Panc1 (cell line): ENCODE measurements at places on chromosomes 5 and 9.

GRCh38 chr9:18976221-18976708, 56.7 kb downstream of the SAXO1 start:
- DNase-seq, result no peak

GRCh38 chr5:122772446-122772845, 2.4 kb upstream of the SNX2 start:
- DNase-seq, result no peak

DNA sequence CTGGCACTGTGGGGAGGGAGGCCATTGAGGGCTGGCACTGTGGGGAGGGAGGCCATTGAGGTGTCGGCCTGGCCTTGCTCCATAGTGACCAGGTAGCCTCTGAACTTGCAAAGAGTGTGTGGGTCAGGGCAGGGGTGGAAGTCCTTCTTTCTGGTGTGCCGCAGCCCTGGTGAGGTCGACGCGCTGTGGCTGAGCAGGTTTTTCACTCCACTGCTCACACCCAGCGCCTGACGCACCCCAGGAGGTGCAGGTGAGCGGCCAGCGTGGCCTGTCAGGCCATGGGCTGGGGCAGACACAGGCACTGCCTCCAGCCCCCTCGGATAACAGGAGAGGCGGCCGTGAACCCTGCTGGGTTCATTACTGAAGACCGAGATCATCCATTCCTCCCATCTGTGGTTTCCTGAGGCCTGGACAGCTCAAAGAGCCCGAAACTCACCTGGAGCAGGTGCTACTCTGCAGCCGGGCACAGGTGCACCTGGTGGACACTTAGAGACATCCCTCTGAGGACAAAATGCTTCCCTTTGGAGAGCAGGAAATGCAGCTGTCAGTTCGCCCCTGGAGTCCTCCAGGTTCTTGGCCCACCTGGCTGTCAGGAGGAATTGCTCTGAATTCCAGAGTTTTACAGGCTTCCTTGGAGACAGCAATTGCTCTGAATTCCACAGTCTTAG, 32.4 kb downstream of the LHX3 start:
- no peak for DNase-seq

DNA sequence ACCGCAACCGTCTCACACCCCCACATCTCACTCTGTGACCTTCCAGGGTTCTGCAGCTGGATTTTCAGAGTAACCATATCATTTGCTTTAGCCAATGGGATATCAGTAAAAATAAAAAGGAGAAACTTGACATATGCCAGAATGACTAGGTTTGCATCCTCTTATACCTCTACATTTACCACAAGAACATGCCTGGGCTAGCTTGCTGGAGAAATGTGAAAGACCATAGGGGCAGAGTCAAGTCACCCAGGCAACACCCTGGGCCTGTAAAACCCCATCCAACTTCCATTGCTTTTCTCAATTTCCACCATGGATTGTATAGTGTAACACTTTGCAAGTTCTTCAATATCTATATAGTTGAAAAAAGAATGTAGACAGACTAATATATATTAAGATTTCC, 731.1 kb downstream of the PTPRD start:
- no peak for DNase-seq

DNA sequence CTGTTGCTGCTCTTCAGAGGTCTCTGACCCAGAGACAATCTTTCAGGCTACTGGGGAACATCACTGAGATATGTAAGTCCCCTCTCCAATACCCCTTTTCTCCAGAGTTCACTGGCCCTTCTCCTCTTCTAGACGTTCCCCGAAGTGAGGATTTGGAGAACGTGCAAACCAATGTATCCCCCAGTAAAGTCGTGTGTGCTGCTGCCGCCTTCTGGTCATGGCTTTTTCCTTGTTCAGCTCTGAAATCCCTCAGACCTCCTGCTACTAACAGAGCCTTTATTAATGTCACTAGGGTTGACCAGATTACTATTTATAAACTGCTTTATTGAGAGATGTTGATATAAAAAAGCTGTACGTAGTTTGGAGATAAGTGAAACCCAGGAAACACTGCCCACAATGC, 1028.6 kb downstream of the CDH9 start:
- DNase-seq, result no peak

GRCh38 chr5:139711906-139712224, 63.7 kb downstream of the CXXC5 start:
- no peak for DNase-seq

DNA sequence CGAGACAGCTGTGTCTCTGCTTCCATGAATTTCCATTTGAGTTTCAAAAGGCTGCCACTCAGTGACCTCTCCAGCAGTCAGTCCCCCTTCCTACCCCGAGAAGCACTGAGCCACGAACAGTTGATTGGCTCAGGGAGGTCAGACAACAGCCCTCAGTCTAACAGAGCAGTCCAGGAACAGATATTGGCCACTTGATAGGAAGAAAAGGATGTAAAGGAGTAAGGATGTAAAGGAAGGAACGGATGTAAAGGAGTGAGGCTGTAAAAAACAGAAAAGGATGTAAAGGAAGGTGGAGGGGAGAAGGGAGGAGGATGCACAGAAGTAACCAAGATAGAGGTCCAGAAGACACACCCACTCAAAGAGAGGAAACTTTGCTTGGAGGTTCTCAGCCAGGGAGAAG, 3.2 kb upstream of the NR4A3 start:
- DNase-seq, result no peak

DNA sequence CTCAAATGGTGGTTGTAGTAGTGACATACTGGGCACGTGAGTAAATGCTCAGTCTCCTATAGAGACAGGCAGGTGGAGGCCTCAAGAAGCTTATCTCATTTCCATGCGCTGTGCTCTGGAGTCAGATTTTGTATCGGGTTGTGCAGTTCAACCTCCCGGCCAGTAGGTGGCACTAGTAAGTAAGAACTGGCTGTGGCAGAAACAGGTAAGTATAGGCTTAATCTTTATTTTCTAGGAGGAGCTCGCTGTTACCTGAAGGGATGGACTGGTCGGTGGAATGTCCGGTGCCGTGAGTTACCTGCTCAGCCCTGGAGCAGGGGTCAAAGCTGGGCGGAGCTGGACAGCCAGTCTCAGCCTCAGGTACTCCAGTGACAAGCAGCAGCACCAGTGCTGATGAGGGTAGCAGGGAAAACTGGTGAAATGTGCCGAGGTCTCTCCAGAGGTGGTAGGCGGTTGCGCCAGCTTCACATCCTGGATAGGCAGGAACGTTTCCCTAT, 880.1 kb upstream of the SEMA6A start:
- peak; percentile 17 for DNase-seq

DNA sequence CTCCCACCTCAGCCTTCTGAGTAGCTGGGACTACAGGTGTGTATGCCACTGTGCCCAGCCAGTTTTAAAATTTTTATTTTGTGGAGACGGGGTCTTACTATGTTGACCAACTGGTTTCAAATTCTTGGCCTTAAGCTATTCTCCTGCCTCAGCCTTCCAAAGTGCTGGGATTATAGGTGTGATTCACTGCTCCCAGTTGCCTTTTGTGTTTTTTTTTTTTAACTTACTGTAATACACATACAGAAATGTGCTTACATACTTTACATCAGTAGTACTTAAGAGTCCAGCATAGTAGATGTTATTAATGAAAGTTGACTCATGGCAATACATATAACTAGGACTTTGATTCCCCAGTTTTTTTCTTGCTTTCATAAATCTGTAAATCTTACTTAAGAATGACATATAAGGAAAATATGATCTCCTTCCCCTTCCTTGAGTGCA, 4.7 kb downstream of the MAN2A1 start:
- DNase-seq, result no peak

- DNase-seq, result no peak
Observed at GRCh38 chr5:102792705-102793104, 37.6 kb downstream of the PAM start.

- no peak for DNase-seq
Observed at GRCh38 chr5:147464211-147464610, 45.7 kb downstream of the DPYSL3 start.

DNA sequence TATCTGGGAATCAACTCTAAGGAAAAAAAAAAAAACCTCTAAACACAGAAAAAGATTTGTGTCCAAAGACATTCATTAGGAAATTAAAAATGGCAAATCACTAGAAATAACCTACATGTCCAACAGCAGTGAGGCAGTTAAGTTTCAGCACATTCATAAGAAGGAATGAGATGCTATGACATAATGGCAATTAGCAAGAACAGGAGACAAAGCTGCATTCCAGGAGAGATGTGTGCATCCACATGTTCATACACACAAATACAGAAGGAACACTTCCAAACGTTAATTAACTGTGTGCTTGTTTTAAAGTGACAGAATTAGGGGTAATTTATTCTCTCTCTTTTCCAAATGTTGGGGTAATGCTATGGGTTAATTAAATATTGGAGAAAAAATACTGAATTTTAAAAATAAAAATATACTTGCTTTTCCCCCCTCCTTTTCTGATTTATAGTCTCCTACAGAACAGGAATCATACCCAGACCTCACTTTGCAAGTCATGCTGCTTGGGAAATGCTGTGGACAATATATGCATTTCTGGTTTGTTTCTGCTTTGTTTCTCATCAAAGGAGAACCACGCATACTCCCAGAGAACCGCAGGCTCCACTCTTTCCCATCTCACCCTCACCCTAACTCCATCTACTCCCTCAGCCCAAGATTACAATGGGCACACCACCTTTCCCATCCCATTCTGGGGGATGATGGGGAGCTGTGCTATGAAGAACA, 114.1 kb downstream of the CDK5RAP2 start:
- no peak for DNase-seq

GRCh38 chr9:115416299-115416698, 298.3 kb upstream of the TNC start:
- no peak for DNase-seq

GRCh38 chr5:176818391-176819098, 8.2 kb downstream of the UNC5A start:
- DNase-seq, result no peak

GRCh38 chr5:107950776-107951175, 280.0 kb upstream of the EFNA5 start:
- no peak for DNase-seq

DNA sequence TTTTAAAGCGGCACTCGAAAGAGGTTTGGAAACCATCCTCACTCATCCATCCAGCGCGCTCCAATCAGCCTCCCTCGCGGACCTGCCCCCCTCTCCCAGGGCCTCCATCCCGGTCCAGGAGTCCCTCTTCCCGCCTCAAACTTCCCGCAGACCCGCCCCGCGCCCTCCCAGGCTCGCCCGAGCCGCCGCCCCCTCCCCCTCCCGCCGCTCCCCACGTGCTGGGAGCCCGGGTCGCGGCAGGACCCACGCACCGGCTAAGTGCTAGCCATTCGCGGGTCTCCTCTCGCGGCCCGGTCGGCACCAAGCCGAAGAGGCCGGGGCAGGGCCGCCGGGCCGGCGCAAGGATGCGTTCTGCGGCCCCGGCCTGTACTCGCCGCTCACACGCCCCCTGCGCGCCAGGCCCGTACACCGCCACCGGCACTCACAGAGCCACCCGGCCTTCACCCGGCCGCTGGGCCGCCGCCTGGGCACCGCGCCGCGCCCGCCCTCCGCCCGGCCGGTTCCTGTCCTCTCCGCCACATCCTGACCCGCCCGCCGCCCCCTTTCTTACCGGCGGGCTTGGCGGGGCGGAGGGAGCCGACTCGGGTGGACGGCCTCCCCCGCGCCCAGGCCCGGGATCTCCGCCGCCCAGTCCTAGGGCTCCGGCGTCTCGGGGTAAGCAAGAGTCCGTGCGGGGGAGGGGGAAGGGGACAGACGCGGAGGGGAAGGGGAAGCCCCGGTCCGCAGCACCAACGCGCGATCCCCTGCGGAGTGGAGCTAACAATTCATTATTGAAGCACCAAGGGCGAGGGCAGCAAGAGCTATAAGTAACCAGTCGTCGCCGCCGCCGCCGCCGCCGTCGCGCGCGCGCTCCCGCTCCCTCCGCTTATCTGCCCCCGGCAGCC, 576 bp downstream of the CHD1 start:
- no peak for DNase-seq

GRCh38 chr9:26329974-26330373, 562.6 kb downstream of the CAAP1 start:
- no peak for DNase-seq
